Renal pelvis (tissue), 12 donors: ENCODE measurements at places on chromosomes 12 and 14. TPM values are rescaled to one million over a fixed set of nuclear protein-coding genes. Genes with fewer than 3 reads are reported as not detected.

Gene SDR9C7
- 0.07 TPM for polyA plus RNA-seq

Gene FSCB
- polyA plus RNA-seq = not detected

DNA sequence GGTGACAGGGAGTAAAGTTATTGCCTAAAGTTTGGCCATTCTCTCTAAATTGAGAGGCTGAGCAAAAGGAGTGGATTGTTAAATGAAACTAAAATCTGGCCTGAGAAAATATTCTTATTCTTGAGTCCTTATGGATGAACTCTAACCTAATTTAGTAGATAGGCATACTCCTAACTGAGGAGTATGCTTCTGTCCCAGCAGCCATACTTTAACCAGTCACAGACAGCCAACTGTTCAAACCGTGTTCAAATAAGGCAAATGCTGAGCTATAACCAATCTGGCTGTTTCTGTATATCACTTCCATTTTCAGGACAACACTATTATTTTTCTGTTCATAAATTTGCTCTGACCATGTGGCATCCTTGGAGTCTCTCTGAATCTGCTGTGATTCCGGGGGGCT lies 75.9 kb upstream of the RERGL start:
- no peak for DNase-seq

Gene LAG3
- 1.4 TPM for polyA plus RNA-seq

GRCh38 chr12:104769144-104769561 lies 188.9 kb downstream of the SLC41A2 start:
- no peak for DNase-seq

- DNase-seq = no peak
These were observed 37.3 kb downstream of the KCNA5 start for GRCh38 chr12:5081016-5081415.

GRCh38 chr12:15225136-15225862 lies 4.1 kb upstream of the RERG start:
- DNase-seq = no peak

DNA sequence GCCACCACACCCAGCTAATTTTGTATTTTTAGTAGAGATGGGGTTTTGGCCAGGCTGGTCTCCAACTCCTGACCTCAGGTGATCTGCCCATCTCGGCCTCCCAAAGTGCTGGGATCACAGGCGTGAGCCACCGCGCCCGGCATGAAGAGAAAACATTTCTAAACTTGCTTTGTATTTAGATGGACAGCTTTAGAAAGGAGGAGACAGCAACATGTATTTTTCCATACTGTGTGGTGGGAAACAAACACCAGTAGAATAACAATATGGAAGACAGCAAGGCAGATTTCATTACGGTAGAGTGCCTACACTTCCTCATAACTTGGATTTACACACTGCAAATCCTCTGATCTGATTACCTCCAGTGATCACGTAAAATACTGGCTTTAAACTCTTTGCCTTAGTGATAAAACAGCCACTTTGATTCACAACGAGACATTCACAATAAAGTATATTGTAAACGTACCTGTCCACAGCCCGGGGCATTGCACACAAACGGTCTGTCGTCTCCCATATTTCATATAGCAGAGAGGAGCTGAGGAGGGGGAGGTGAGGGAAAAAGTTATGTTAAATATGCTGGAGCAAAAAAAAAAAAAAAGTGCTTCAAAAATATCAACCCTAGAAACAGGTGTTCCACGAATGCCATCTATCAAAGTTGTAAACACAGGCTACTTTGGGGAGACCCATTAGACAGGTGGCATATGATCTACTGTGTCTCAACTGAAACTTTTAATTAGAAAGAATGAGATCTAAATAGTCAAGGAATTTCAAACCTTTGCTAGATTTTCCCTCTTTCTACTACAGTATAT lies 25.5 kb downstream of the ATF7 start:
- no peak for DNase-seq

GRCh38 chr14:60381909-60382308 lies 104.0 kb downstream of the C14orf39 start:
- DNase-seq = no peak

DNA sequence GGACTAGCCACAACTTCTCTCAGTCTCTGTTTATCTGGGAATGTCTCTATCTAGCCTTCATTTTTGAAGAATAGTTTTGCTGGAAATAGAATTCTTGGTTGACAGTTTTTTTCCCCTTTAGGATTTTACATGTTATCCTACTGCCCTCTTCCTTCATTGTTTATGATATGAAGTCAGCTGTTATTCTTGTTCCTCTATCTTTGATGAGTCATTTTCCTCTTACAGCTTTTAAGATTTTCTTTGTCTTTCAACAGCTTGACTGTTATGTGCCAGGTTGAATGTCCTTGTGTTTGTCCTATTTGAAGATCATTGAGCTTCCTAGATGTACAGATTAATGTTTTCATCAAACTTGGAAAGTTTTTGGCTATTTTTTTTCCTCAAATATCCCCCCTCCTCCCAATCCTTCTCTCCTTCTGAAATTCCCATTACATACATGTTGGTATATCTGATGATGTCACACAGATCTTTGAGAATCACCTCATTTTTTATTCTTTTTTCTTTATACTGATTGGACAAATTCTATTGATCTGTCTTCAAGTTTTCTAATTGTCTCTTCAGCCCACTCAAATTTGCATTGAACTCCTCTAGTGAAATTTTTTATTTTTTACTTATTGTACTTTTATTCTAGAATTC lies 4.5 kb upstream of the GOLGA5 start:
- DNase-seq = no peak

DNA sequence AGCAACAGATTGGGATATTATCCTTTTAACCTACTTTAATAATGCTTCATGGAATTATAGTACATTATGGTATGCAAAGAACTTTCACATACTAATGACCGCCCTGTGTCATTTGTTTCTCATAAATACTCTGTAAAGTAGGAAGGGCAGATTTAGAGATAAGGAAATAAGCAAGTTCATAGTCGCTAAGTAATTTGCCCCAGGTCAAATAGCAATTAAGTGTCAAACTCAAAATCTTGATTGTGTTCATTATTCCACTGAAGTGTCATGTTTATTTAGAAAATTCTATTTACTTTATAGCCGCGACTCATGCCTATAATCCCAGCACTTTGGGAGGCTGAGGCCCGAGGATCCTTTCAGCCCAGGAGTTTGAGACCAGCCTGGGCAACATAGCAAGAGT lies 98.7 kb upstream of the ATF1 start:
- DNase-seq = no peak

Gene C2CD5
- 90.4 TPM for polyA plus RNA-seq

GRCh38 chr12:96098631-96099030 lies 63.2 kb upstream of the LTA4H start:
- DNase-seq = no peak

Gene EMP1
- polyA plus RNA-seq = 83.8 TPM

DNA sequence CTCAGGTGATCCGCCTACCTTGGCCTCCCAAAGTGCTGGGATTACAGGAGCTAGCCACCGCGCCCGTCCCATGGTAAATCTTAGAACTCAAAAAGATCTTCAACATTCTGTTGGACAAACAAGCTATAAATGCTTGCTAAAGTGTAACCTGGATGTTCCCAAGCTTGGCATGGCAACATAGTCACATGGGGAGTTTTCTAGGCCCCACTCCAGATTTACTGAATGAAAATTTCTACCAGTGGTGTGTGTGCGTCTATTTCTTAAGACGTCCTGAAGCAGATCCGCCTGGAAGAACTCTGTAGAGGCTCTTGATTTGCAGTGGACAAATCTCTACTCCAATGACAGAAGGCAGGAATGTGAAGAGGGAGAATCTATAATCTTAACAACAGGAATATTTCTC lies 59.9 kb downstream of the ZFYVE21 start:
- no peak for DNase-seq

Gene PLEKHA5
- polyA plus RNA-seq = 101 TPM

DNA sequence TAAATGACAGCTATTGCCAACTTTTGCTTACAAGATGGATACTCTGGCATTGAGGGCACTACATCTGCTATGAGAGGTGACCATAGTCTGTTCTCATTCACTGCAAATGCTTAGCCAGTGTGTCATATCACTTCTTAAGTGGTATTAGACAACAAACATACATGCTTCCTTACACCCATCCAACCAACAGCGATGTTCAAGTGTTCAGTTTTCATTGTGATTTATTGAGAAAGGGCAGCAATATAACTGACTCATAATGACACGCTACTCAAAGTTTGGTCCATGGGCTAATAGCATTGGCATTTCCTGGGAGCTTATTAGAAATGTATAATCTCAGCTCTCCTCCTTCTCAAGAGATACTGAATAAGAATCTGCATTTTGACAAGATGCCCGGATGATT lies 181.7 kb downstream of the NPAS3 start:
- DNase-seq = no peak

Gene NGB
- polyA plus RNA-seq = not detected

DNA sequence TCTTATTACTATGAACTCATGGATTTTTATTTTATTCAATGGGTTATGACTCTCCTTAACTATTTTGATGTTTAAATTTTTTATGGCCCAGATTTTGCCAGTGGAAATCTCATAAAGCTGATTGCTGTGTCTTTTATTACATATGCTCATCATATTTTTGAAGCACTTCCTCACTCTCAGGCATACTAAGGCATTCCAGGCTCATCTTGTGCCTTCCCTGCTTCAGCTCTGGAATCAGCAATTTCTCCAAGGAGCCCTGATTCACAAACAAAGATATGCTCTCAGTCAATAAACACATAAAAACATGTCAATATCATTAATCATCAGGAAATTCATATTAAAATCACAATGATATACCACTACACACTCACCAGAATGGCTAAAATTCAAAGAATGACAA lies 44.9 kb upstream of the SCN8A start:
- DNase-seq = no peak

DNA sequence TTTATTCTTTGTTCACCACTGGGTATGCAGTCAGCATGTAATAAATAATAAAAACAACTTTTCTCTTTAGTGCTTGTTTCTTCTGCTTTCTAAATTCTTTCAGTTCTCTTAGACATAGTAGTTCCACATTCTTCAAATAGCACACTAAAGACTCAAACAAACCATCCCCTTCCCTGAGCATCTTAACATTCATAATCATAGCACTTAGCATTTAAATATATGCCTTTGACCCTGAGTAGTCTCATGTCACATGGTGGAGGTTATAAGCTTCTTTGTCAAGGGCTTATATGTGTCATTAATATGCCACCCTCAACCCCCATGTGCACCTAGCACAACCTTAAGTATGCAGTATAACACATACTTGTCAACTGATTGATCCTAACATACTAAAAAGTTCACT lies 212.7 kb downstream of the PHLDA1 start:
- DNase-seq = no peak

DNA sequence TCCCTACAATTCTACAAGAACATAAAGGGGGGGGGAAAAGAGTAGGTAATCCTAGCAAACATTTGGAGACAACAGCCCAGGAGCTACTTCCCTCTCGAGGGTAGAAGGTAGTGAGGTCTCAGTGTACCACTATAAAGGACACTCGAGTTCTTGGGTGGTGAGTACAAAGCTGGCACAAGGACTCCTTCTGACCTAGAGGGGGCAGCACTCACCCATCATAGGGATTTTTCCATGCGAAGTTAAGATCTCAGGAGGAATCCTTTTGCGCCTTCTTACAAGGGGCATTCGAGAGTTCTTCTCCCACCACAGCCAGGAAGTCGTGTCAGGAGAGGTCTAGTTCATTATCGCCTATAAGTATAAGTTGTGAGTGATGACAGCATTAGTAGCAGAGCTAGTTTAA lies 200.2 kb upstream of the RBM19 start:
- DNase-seq = peak; percentile 48

DNA sequence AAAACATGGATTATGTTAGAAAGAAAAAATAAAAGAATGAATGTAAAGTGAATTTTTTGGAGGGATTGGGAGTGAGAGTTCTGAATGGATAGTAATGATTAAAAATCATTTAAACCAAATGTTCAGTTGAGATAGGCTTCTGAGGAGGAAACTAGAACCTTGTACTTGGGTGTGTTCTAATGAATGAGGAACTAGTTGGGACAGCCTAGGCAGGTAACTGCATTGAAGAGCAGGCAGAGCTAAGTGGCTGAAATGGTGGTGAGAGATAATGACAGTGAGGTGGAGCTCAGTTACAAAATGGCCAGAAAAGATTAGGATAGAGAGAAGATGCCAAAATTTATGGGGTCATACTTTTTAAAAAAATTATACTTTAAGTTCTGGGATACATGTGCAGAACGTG lies 132.9 kb downstream of the ATP23 start:
- no peak for DNase-seq

GRCh38 chr12:40032433-40033241 lies 73.2 kb downstream of the SLC2A13 start:
- no peak for DNase-seq

Gene BCAT1
- polyA plus RNA-seq = 64.2 TPM

DNA sequence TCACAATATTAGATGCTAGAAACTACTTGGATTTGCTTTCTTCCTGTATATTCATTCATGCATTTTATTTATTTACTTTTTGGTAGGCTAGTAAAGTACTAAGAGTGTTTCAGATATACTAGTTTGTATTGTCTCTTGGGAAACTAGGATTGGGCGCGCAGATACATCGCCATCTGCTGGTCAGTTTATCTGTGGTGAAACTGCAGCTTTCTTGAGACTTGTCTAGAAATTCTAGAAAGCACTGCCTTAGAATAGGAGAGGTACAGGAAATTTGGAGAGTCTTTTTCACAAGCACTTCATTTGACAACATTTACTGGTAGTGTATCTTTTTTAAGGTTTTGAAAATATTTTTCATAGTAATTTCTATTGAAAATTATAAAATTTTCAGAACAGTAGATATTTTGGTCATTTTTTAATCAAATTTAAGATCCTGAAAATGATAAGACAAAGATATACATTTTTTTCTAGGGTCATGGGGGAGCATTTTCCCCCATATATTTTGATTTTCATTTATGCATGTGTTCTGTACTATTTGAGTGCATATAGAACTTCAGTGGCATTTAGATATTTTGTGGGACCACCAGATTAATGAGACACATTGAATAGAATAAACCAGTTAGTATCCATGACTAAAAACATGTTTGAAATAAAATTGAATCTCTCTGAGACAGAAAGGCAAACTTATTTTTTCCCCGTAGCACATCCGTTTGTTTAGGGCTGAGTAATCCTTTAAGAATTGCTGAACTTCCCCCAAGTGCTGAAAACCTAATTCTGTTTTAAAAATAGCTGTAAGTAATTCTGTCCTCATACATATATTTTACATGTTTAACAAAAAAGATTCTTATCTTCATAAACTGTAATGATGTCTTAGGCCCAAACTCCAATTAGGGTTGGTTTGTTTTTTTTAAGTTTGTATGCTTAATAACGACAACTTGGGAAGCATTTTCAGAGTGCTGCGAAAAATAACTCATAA lies 44.5 kb downstream of the SLC38A6 start:
- DNase-seq = peak; percentile 57

- DNase-seq = no peak
These were observed 5.0 kb upstream of the SLC25A47 start for GRCh38 chr14:100317912-100318808.
